LHCN-M2 (cell line): ENCODE measurements at places on chromosomes 5 and 9.

DNA sequence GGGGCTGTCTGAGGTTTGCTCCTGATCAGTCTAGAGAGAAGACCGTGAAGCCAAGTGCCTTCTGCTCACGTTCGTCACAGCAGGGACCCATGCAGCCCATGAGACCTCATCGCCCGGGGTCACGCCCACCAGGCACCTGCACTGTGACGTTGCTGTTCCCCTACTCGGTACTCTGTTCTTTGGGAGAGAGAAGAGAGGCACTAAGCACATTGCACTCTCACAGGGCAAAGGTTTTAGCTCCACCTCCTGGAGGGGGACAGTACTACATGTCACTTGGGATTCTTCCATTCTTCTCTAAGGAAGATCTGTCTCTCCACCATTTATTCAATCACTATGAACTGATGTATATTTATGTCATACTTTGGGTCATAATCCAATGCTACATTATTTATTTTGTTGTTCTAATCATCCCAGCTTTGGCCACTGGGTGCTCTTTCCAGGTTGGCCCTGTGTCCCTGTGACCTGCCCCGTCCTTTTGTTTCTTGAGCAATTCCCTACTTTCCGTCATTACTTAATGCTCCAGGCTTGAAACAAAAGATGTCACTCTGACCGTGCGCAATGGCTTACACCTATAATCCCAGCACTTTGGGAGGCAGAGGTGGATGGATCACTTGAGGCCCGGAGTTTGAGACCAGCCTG is 31.4 kb upstream of the BRD3 start:
- DNase-seq = peak; percentile 25

GRCh38 chr5:32542216-32543059 is 42.9 kb upstream of the SUB1 start:
- DNase-seq = no peak

DNA sequence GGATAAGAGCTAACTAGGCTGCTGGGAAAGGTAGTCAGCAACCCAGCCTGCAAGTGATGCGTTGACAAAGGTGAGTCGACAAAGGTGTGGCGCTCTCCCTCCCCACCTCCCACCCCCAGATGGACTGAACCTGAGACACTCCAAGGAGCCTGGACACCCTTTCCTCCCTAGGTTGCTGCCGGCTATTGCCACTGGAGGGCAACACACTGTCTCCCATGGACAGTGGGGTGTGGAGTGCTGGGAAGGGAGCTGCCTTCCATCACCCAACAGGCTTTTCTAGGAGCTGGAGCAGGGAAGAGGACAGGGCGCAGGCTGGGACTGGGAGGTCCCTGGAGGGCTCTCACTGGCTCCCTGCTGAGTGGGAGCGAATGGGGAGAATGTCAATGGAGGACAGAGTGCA is 75.4 kb upstream of the ARAP3 start:
- DNase-seq = peak; percentile 19

- DNase-seq = no peak
Observed at GRCh38 chr5:594226-594860, 17.8 kb upstream of the CEP72 start.

DNA sequence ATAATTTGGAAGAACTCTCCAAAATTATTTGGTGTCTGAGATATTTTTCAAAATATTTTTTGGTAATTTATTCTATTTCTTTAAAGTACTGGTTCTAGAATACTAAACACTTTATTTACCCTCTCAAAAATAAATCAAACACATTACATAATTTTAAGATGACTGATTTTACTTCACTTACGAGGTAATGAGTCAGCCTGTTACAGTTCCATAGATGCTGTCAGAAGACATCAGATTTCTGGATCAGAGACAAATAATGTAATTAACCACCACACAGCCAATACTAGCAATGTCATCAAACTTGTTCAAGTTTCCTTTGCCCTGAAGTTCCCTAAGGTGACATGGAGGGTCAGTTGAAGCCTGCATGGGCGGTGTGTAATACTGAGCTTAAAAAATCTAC is 106.1 kb upstream of the CDH9 start:
- DNase-seq = peak; percentile 15
